ENCODE measurements at places on chromosomes 1 and 21. TPM values are rescaled to one million over a fixed set of nuclear protein-coding genes. Genes with fewer than 3 reads are reported as not detected.

Gene AXDND1
- not detected for total RNA-seq

Gene ITLN1
- 0.29 TPM for total RNA-seq

GRCh38 chr1:223620297-223620897, 45.1 kb downstream of the CAPN8 start:
- no peak for DNase-seq

- DNase-seq = no peak
Measured at GRCh38 chr1:108007070-108007469, 42.1 kb upstream of the VAV3 start.

- no peak for DNase-seq
Measured at GRCh38 chr1:226107471-226108460, 45.2 kb downstream of the H3-3A start.

Data from posterior vena cava (tissue), 2 donors.